ENCODE measurements at places on chromosomes 6 and 20.
A peak's percentile ranks its signal among the peaks of the same experiment; 100 is the strongest.

- peaks cover 54% of the 10 kb centered on the region for H3K4me1 ChIP-seq
- peak overlapping the region; percentile 81 for H3K27ac ChIP-seq
- H3K27me3 ChIP-seq, result no peaks in the 10 kb centered on the region
- peak; percentile 43 for DNase-seq
- peaks cover 14% of the 10 kb centered on the region for H3K36me3 ChIP-seq
- H3K4me3 ChIP-seq, result peak overlapping the region; percentile 72
Observed at GRCh38 chr20:47318586-47319516, 37.6 kb downstream of the ZMYND8 start.

DNA sequence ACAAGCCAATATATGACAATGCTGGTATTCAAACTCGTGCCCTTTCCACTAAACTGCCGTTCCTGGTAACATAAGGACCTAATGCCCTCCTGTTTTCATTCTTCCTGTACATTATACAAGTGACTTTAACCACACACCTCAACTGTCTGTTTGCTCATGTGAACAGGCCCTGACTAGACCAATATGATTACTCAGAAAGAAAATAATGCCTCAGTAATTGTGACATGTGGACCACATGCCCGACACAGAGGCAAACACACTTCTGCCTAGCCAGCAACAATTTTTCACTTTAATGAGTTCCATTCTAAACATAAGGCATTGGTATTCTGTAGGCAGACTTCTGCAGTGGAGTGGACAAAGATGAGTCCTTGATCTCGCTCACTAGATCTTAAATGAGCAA lies 30.0 kb downstream of the SLC22A16 start:
- no peak overlapping the region for H3K27ac ChIP-seq
- H3K36me3 ChIP-seq, result no peaks in the 10 kb centered on the region
- H3K4me1 ChIP-seq, result no peaks in the 10 kb centered on the region
- H3K27me3 ChIP-seq, result peaks cover 7% of the 10 kb centered on the region

- no peak overlapping the region for H3K4me3 ChIP-seq
- no peaks in the 10 kb centered on the region for H3K4me1 ChIP-seq
- H3K36me3 ChIP-seq, result no peaks in the 10 kb centered on the region
- DNase-seq, result no peak
Observed at GRCh38 chr20:21628800-21629199, 76.7 kb upstream of the PAX1 start.

DNA sequence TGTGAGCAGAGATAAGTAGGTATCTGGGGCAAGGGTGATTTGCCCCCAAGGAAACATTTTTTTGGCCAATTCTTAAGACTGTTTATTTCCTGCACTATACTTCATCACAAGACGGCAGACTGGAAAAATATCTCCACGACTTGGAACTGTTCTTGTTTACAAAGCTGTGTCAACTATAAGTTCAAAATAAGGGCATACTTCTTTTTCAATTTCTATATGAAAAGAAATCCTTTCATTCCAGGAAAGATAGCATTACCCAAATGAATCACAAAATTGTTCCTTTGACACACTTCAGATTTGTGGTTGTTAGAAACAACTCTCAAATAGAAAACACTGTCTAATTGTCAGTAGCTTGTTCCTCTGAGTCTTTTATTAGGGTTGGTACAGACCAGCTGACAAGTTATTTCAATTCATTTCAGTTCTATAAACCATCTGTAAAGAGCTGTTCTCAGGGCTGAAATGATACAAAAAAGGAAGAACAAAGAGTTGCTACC lies 212.9 kb upstream of the PRDM1 start:
- peaks cover 3% of the 10 kb centered on the region for H3K4me1 ChIP-seq
- H3K36me3 ChIP-seq, result no peaks in the 10 kb centered on the region
- H3K4me3 ChIP-seq, result no peak overlapping the region
- H3K27ac ChIP-seq, result no peak overlapping the region
- DNase-seq, result no peak

DNA sequence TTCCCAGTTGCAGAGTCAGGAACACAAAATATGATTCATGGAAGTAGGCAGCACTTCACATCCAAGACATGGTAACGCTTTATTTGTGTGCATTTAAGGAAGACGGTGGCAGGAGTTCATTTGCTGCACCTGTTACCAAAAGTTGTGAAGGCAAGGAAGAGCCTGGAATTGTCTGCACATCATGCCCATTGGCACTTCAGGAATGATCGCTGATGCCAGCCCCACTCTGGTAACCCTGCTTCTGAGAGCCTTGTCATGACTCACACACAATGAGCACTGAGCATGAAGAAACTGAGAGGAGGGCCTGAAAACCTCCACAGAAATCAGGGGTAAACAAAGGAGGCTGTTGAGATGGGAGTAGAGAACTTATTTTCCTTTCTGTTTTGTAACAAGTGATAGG lies 181.1 kb downstream of the RPS12 start:
- no peaks in the 10 kb centered on the region for H3K36me3 ChIP-seq
- H3K4me1 ChIP-seq, result no peaks in the 10 kb centered on the region
- no peak overlapping the region for H3K27ac ChIP-seq
- no peak overlapping the region for H3K4me3 ChIP-seq
- no peaks in the 10 kb centered on the region for H3K27me3 ChIP-seq

DNA sequence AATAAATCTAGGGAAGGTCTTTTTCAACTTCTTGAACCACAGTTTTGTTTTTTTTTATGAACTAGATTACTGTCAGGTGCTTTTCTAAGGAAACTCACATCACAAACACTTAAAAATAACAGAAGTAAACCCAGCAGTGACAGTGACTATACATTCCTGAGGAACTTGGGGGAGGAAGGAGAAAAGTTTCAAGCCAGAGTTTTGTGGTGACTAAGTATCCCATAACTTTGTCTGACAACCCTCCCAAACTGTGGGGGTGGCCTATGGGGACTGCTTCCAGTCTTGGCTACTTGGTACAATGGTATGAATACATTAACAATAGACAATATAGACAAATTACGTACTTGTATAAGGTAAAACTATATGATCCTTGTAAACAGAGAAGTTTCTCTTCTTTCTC lies 202.5 kb upstream of the MAN1A1 start:
- DNase-seq, result no peak
- peaks cover 1% of the 10 kb centered on the region for H3K36me3 ChIP-seq
- no peak overlapping the region for H3K4me3 ChIP-seq

DNA sequence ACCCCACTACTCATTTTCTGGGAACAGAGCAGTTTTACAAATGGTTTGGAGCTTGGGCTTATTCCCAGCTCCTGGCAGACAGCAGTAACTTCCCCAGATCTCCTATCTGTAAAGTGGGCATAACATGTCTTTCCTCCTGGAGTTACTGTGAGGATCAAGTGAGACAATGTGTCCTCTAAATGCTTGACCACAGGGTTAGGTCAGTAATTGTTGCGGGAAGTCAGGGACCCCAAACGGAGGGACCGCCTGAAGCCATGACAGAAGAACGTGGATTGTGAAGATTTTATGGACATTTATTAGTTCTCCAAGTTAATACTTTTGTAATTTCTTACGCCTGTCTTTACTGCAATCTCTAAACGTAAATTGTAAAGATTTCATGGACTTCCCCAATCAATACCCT lies 15.3 kb upstream of the ZNFX1 start:
- H3K4me1 ChIP-seq, result peaks cover 14% of the 10 kb centered on the region
- no peak overlapping the region for H3K27ac ChIP-seq
- no peaks in the 10 kb centered on the region for H3K27me3 ChIP-seq
- no peak for DNase-seq
- H3K4me3 ChIP-seq, result no peak overlapping the region

DNA sequence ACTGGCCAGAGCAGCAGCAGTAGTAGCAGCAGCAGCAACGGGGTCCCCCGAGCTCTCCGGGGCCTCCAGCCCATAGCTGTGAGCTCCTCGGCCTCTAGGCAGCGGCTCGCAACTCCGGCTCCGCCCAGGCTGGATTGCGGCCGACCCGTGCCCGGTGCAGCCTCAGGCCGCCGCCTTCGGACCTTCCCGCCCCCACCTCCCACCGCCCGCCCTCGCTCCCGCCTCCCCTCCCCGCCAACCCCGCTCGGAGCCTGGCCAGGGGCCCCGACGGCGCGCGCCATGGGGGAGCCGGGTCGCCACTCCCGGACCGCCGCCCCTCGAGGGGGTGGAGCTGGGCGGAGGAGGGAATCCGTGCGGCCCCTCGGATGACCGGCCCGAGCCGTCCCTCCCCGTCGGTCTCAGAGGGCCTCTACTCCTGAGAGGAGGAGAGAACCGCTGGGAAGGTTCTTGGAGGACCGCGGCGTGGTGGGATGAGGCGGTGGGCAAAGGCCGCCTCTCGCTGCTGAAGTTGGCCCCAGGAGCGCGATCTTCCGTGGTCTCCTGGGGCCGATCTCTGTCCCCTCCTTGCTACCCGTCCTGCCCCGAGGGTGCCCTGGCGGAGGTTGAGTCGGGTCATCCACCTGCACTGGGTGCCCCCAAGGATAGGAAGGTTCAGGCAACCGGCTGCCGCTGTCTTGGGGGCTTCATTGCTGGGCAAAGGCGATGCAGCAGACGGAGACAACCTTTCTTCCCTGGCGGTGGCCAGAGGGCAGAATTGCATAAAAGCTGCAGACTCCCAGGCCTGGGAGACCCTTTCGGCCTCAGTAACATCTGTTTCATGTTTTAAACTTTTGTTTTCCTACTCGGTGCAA lies at the start of gene ADAM33:
Gene ADAM33 (minus strand): TSS at position 80 of the 851 bp plus-strand sequence. CDS start 6 bp downstream, at position 74.
- H3K27me3 ChIP-seq, result peaks cover 66% of the 10 kb centered on the region
- no peak within 1 kb of the TSS for H3K27ac ChIP-seq
- no peak within 1 kb of the TSS for H3K4me3 ChIP-seq
- no peaks in the 10 kb centered on the region for H3K36me3 ChIP-seq

DNA sequence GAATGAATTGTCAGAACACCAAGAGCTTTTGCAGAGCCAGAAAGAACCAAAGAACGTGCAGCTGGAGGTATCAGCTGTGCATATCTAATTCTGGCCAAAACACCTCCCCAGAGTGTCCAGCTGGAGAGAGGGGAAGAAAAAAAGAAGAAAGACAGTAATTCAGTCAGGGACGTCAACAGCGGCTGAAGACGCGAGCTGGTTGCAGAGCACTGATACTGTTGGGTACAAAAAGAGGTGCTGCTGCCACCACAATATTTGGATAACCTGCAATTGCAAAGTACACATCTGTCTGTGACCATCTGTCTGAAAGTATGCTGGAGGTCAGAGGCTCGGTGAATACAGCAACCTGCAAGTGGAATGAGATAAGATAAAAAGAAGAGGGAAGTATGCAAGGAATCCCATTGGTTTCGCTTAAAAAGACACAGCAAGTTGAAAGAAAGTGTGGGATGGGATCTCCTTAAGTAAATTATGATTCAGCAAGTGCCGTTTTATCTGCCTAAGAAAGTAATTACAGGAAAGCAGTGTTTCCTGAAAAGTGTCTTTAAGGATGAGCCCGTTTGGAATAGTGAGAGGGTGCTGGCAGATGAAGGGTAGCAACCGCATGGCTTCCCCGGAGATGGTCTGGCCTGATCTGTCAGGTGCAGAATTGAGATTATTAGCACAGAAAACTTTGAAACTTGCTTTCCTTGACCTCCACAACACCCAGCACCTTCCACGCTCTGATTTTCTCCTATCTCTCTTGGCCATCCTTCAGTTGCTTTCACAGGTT lies 189.9 kb upstream of the PRDM1 start:
- peaks cover 4% of the 10 kb centered on the region for H3K36me3 ChIP-seq
- peaks cover 15% of the 10 kb centered on the region for H3K4me1 ChIP-seq
- no peak overlapping the region for H3K27ac ChIP-seq
- H3K27me3 ChIP-seq, result peaks cover 26% of the 10 kb centered on the region

- no peaks in the 10 kb centered on the region for H3K36me3 ChIP-seq
- H3K27me3 ChIP-seq, result peaks cover 10% of the 10 kb centered on the region
- H3K27ac ChIP-seq, result peak within 1 kb of the TSS; percentile 58
- H3K4me3 ChIP-seq, result peak within 1 kb of the TSS; percentile 87
Observed at GRCh38 chr20:56358600-56359211, at the start of gene FAM210B. FAM210B (plus strand) TSS chr20:56358974; CDS start chr20:56359006, 32 bp downstream.

DNA sequence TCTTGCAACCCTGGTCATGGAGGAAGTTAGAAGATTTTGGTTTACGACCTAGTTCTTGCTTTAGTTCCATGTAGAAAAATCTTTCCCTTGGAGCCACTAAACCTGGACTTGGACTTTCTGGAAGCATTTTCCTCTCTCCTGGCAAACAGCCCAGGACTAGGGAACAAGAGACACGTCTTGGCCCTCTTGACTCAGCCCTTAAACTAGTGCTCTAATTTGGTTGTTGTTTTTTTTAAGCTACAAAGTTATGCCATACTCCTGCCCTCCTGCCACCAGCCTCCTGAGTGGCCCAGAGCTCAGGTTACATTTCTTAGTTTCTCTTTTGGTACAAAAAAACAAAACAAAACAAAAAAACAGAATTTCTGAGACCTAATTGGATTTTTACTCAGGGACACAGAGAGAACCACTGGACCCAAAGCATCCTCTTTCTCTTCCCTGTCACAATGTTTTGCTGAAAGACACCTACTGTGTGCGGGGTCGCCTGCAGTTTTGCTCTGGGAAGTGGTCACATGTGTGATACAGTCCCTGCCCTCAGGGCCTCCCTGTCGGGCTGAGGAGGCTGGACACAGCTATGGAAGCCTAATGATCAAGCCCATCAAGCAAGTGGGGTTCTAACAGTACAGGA lies 32.3 kb upstream of the SCUBE3 start:
- H3K4me3 ChIP-seq, result no peak overlapping the region
- peaks cover 27% of the 10 kb centered on the region for H3K27me3 ChIP-seq
- H3K27ac ChIP-seq, result no peak overlapping the region

DNA sequence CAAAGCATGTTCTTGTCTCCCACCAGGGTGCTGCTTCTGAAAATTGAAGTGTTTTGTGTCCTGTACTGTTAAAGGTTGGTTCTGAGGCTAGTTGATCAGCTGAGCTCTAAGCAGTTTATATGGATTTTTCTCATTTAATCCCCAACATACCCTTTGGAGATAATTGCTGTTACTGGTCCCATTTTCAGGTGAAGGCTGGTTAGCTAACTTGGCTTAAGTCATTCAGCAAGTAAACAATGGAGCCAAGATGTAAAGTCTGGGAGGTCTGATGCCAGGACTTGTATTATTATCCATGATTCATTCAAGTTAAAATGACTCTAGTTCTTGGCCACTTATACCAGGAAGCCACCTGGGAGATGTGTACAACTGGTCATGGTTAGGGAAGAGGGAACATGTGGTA lies 42.5 kb upstream of the FERMT1 start:
- H3K27ac ChIP-seq, result no peak overlapping the region
- H3K36me3 ChIP-seq, result no peaks in the 10 kb centered on the region
- H3K4me1 ChIP-seq, result no peaks in the 10 kb centered on the region
- no peak for DNase-seq
- H3K4me3 ChIP-seq, result no peak overlapping the region

DNA sequence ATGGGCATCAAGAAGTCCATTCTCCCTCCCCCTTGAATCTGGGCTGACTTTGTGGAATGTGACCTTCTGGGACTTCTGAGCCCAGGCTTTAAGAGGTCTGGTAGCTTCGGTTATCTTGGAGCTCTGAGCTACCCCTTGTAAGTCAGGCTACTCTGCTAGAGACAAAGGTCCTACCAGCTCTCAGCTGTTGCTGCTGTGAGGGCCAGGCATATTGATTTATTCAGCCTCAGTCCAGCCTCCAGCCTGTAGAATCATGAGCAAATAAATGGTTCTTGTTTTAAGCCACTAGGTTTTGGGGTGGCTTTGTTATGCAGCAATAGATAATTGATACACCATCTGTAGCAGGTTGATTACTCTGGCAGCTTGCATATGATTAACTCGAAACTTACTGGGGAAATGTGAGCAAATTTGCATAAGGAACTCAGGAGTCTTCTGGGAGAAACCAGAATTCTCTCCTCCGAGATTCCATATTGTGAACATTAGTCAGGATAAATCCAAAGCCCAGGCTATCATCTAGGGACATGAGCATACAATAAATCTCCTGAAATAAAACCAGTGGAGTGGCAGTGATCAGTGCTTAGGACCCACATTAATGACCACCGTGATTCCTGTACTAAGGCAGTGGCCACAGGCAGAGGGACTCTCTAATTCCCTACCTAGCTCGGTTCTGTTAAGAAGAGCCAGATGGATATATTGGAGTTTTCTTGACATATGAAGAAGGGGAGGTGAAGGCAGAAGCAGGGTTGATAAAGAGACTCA lies 336.1 kb downstream of the CDC5L start:
- no peaks in the 10 kb centered on the region for H3K36me3 ChIP-seq
- no peak overlapping the region for H3K27ac ChIP-seq
- H3K4me3 ChIP-seq, result no peak overlapping the region
- H3K27me3 ChIP-seq, result no peaks in the 10 kb centered on the region
- no peaks in the 10 kb centered on the region for H3K4me1 ChIP-seq
- DNase-seq, result no peak

All from activated naive CD8-positive, alpha-beta T cell treated with anti-CD3 and anti-CD28 coated beads, Interleukin-2, amount 10 ng/mL, durations not matched to agents 7 days and 5 days (primary cell).